ENCODE measurements at places on chromosomes 2 and 18.

DNA sequence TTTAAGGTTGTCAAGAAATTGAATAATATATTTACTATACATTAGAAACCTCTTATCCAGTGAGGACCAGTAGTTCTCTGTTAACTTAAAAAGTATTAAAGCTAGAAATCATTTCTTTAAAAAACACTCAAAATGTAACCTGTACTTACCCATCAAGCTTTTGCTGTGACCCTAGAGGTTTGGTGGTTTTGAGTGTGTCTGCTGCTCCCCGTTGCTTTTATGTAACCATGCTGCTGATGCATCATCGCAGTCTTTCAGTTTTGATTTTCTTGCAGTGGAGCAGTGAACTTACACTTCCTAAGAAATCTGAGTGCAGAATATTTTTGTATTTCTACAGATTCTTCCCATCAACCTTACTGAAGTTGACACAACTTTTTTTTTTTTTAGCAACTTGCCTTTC lies 34.2 kb downstream of the MRPS9 start:
- no peak for DNase-seq

- no peak for DNase-seq
These were observed 107.5 kb downstream of the COLEC12 start for GRCh38 chr18:392928-393573.

GRCh38 chr2:216385478-216385877 lies 13.2 kb upstream of the MARCHF4 start:
- no peak for DNase-seq

DNA sequence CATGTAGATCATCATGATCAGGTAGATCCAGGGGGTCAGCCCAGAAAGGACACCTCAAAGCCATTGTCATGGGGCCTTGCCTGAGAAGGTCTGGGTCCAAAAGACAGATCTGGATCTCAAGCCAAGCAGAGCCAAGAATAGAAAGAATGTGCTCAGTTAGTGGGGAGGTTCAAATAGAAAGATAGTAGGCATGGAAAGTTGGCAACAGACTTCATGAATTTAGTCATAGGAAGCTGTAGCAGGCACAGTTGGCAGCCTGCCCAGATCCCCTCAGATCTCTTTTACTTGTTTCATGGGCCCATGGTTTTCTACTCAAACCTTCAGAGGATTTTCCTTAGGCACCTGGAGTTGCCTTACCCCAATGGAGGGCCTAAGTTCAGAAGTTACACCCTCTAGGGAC lies 767.0 kb downstream of the SLC4A3 start:
- DNase-seq = no peak

DNA sequence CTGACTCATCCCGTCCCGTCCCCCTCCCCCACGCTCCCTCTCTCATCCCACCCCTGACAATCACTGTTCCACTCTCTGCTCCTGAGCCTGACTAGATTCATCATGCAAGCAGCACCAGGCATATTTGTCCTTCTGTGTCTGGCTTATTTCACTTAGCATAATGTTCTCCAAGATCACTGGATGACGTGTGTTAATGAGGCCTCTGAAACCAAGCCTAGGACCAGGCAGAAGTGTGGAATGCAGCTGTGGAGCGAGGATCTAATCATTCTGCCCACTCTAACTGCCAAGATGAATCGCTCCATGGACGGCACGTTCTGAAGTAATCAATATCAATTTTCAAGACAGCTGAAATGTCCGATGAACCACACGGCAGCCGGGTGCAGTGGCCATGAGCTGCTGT lies 122.4 kb upstream of the ZNF236 start:
- DNase-seq = no peak

- no peak for DNase-seq
These were observed 612.8 kb downstream of the RNF144A start for GRCh38 chr2:7530001-7530400.

All from effector memory CD4-positive, alpha-beta T cell (primary cell).